Fibroblast of villous mesenchyme (primary cell): ENCODE measurements at places on chromosomes 7 and 10.

GRCh38 chr10:131876508-131876907 lies 24.3 kb upstream of the PPP2R2D start:
- no peak for DNase-seq

DNA sequence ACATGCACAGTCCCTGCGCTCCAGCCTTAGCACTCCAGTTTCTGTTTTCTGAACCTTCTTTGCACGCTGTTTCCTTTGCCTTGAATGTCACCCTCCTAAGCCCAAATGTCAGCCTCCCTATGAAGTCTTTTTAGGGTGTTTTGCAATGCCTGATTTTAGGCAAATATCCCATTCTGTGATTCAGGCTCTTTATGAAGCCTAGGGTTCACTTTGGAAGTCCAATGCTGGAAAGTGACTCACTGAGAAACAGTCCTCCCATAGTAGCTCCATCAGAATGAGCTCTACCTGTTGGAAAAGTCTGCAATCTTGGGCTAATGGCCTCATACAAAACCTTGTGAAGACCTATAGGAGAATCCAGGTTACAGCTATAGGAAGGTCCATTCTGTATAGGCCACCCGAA lies 5.3 kb downstream of the LAMB4 start:
- DNase-seq: no peak

DNA sequence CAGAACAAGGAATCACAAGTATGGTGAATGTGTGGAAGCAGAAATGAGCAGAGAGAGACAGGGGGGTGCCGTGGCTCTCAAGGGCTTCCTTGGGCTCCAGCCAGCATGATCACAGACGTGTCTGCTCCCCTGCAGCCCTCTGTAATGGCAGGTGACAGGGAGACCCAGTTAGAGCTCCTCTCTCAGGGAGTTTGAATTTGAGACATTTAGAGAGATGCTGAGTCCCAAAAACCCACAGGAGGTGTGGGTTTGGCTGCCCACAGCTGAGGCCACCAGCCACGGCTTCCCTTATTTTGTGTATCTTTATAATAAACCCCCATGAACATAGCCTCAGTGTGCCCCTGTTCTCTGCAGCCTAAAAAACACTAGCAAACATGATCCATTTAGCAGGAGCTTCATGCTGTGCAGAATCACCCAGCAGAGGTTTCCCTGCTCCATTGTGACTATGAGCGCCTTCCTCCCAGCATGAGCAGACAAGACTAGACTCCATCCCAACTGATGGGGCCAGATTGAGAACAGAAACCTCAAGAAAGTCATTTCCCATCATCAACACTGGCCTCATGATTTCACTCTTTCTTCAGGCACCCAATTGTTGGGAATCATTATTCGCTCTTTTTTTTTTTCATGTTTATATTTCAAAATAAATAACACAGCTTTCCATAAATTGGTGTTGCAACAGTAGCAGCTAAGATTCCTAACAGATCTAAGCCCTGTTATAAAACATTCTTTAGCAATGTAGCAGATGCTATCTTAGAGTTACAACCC lies 13.4 kb downstream of the NOD1 start:
- peak; percentile 94 for DNase-seq

DNA sequence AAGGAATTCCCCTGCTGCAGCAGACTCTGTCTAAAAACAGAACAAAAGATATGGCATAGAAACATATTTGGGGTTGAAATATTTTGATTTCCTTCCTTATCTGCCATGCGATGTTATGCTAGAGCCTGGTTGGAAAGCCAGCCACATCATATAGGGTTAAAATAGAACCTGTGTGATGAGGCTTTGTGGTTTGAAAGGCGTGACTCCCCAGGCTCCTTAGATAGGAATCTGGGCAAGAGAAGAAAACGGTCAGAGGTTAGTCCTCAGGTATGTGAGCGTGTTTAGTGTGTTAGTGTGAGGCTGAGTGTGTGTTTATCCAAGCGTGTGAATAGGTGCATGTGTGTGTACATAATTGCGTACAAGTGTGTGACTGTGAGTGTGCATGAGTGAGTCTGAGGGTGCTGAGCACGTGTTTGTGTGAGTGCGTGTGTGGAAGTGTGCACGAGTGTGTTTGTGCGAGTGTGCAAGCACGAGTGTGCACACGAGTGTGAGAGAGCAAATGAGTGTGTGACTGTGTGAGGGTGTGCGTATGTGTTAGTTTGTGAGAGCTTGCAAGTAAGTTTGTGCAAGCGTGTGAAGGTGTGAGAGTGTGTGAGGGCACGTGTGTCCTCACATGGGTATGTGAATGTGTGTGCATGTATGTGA lies 79.9 kb downstream of the COL26A1 start:
- no peak for DNase-seq

GRCh38 chr10:69878038-69878437 lies 76.3 kb downstream of the COL13A1 start:
- DNase-seq: no peak

- peak; percentile 71 for DNase-seq
These were observed 58.5 kb downstream of the CPED1 start for GRCh38 chr7:121046893-121047468.

- DNase-seq: peak; percentile 86
These were observed 126.7 kb upstream of the PRSS58 start for GRCh38 chr7:142384493-142384922.

- DNase-seq: no peak
These were observed 12.6 kb downstream of the SCD start for GRCh38 chr10:100359529-100360150.

- DNase-seq: peak; percentile 16
These were observed 24.3 kb downstream of the FAM20C start for GRCh38 chr7:216360-217300.

- DNase-seq: peak; percentile 8
These were observed 88.0 kb downstream of the PLXDC2 start for GRCh38 chr10:19904202-19904661.

- DNase-seq: peak; percentile 69
These were observed 44.3 kb downstream of the MACC1 start for GRCh38 chr7:20172736-20173334.

DNA sequence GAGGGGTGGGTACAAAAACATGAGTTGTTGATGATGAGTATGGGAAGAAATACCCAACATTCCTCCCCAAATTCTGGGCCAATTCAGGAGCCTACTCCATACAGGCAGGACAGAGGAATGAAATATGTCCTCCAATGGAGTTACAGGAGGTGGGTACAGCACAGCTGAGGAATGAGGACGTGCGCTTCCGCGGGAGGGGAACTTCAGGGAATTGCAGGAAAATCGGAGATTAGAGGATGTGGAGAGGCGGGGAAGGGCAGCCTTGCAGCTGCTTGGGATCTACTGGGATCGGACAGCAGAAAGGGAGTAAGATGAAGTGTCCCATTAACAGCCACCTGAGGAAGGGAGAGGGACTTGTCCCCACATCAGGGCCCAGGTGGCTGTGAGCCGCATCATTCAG lies 50.2 kb downstream of the PDIA4 start:
- DNase-seq: no peak

DNA sequence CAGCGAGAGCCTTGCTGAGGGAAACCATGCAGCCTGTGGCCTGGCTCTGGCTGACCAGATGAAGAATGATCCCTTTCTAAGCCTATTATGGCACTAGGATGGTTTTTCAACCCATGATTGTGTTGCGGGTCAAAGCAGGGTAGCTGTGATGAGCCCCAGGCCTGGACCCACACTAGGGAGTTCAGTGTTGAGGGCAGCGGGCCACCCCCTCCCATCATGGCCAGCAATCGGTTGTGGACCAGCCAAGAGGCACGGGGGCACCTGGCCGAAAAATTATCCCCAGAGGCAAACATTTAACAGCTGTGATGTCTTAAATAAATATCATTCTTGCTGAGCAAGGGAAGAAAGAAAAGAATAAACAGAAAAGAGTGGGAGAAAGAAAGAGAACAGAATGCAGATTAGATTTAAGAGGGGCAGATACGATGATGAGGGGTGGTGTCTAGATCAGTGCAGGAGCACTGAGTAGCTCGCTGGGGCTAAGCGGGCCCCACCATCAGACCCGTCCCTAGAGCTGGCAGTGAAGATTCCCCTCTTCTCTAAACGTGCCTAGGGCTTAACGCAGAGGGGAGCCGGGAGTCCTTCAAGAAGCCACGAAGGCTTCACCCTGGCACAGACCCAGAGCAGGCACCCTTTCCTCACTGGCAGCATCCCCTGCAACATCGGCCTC lies 82.7 kb downstream of the SLC37A3 start:
- no peak for DNase-seq

GRCh38 chr10:13928451-13928850 lies 341.7 kb downstream of the PRPF18 start:
- DNase-seq: no peak

DNA sequence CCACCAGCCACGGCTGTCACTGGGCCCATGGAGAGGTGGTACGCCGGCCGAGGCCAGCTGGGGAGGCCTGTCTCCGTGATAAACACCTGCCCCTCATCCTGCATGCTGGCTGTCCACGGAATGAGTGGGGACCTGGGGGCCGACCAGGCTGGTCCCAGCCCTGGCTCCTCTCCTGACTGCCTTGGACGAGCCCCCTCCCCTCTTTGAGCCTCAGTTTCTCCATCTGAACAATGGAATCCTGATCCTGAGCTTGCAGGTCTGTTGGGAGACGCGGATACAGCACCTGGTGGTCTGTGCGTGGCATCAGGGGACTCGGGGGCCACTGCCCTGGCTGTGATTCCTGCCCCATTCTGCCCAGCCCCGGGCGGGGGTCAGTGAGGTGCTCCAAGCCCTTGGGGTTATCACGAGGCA lies 109.9 kb downstream of the MICALL2 start:
- DNase-seq: no peak

DNA sequence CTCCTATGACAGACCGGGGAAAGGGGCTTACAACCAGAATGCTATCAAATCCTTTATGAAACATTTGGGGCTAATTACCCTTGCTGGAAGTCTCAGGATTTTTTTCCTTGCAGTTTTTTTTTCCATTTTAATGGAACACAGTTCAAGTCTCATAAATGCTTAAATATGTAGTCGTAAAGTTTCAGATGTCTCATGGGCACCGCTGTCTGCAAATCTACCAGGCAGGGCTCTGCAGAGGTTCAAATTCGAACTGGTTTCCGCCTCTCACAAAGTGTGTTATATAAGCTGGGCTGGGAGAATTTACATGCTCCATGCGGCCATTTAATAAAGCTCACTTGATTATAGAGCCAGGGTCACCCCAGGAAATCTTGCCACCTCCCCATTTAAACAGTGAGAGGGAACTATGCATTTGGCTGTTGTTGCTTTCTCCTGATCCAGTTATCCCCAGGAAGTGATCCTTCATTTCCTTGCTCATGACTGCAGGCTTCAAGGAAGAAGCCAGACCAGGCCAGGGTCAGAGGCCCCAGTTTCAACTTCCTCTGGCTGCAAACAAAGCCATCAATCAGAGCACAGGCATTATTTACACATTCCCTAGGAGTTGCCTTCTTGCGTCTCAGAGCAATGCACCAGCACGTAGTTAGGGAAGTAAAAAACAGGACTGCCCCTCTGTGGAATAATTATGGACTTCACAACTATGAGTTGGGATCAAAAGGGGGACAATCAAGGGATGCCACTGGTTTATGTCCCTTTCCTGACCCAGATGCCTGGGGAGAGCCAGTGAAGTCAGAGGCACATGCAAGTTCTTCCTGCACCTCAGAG lies 358.8 kb downstream of the PRPF18 start:
- peak; percentile 69 for DNase-seq

- DNase-seq: peak; percentile 65
These were observed 8.9 kb downstream of the LCOR start for GRCh38 chr10:96840841-96841518.

GRCh38 chr7:155205368-155206317 lies 92.0 kb upstream of the INSIG1 start:
- DNase-seq: peak; percentile 97

DNA sequence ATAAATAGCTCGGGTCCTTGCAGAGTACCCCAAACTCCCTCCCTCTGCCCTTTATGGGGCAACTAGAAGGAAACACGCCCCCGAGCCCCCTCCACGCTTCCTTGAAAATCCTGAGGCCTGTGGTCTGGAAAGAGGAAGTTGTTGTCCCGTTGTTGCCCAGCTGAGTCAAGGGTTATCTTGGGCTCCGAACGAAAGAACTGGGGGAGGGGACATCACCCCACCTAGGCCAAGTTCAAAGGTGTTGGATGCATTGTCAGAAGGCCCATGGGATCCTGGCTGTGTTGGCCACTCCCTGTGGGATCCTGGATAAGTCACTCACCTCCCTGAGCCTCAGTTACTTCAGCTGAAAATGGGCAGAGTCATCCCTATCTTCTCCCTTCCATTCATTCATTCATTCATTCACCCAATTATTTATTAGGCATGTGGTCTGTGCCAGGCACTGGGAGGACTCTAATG lies at the start of gene CCL24:
Gene CCL24, minus strand, starts transcription at position 26 of the 456 bp plus-strand sequence. CDS start 91 bp downstream, outside the sequence.
- DNase-seq: no peak

DNA sequence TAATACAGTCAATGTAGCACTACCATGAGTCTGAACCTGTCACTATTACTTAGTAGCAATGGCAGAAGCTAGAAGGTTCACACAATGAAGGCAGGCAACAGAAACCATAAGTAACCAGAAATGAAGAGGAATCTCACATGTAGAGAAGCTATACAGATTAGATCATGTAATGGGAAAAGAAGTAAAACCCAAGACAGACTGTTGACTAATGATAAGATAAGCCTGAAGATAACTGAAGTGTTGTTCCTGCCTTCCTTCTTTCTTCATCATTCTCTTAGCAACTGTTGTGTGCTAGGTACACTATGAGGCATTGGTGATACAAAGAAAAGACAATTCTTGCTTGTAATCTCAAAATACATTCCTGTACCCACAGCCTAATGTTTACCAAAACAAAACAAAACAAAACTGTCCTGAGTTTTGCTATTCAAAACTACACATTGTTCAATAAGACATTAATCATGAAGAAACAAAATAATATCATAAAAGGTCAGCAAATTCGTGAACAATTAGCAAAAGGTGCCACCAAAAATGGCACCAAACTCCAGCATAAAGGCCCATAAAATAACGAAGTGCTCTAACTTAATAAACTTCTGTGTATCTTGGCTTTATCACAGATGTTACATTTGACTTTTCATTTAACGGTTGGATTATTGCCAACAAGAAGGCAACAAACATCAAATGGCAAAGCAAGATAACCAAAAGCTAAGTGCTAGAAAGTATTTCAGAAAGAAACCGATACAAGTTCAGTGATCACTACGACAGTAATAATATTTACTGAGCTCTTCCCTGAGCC lies 27.1 kb downstream of the ZNF800 start:
- no peak for DNase-seq

GRCh38 chr10:4397337-4397736 lies 428.7 kb upstream of the AKR1E2 start:
- DNase-seq: no peak

DNA sequence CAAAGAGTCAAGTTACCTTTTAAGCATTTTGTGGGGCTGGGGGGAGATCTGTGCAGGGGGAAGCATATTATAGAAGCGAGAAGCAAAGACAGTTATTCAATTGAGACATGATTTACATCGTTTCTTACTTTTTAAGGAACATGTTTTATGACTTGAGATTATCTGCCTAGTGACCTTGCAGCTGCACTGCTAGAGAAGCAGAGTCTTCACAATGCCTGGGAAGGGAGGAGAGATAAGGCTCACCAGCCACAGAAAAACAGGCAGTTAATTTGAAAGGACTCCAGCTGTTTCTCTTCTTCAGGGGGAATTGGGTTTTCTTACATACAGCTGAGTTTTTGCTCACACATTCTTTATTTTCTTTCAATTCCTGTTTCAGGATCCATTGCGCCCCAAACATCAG lies 31.0 kb downstream of the PHYH start:
- peak; percentile 89 for DNase-seq

GRCh38 chr10:683448-684071 lies 5.9 kb downstream of the DIP2C start:
- peak; percentile 90 for DNase-seq
